ENCODE measurements at places on chromosomes 3 and 15.

DNA sequence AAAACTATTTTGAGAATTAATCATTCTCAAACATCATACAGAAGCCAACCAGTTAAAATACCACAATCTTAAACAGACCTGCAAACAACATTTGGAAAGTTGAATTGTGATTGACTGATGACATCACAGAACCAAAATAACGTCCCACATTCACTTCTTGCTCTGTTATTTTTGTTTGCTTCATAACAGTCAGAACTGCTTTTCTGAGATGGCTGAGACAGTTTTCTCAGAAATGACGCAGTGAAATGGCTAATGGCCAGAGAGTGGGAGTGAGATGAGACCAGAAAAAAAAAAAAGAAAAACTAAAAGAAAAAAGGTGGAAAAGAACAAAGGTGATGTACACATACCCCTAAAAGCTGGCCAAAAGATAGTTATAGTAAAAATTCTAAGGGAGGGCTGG is 1061.2 kb downstream of the FHIT start:
- no peak for DNase-seq

DNA sequence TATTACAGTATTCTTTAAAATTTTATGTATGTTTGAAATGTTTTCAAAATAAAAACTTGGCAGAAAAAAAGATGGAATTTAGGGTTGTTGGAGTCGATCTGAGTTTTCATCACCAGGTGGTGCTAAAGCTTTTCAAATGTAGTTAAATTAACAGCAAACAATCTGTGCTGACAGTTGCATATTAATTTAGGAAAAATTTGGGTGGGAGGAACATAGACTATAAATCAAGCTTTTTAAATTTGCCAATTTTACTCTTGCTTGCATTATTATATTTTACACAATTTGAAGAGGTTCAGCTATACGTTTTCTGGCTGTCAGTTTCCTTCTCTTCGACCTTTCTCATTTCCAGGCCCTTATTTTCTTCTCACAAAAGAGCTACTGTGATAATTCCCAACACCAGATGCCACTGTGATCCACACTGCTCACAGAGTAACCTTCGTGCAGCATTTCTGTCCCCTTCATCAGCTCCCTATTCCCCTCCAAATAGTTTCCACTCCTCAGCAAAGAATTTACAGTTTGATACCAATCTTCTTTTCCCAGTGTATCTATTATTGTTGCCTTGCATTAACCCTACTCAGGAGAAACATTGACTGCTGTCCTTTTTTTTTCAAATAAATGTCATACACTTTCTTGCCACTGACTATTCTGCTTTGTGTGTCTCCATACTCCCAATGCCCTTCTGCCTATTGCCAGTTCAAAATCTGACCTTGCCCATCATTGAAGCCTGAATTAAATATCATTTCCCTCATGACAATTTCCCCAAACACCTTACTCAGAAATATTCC is 53.4 kb upstream of the EIF5A2 start:
- peak; percentile 33 for DNase-seq

GRCh38 chr15:74203914-74204431 is 1.4 kb upstream of the STRA6 start:
- no peak for DNase-seq

DNA sequence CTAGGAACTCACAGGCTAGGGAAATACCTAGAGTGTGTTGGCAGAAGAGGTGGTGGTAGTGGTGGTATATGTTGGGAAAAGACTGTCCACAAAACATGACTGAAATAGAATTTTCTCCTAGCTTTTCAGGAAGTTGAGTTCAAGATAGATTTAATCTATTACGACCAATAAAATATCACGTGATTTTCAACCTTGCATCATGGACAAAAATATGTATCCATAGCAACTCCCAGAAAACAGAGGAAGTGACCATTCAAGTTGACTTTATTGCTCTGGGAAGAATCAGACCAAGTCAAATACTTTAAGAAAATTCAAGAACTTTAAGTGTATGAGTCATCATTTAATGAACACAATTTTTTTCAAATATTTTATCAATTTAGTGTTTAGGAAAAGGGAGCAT is 347.0 kb upstream of the ZNF385D start:
- no peak for DNase-seq

DNA sequence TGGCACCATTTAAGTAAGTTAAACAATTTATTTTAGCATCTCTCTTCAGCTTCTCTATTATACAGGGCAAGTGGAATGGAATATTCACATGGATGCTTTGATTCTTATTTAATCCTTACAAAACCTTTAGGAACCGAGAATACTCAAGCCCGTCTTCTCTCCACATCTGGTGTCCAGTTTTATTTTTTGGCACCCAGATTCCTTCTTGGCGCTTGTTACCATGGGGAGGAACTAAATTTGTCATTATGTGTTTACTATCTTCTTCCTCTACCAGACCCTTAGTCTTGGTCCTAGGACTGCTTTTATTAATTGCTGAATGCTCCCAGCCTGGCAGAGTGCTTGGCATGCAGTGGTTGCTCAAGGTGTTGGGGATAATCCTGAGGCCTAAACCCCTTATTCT is 138.8 kb downstream of the CACNA2D3 start:
- DNase-seq = no peak

GRCh38 chr3:166211451-166211850 is 374.2 kb upstream of the BCHE start:
- no peak for DNase-seq

DNA sequence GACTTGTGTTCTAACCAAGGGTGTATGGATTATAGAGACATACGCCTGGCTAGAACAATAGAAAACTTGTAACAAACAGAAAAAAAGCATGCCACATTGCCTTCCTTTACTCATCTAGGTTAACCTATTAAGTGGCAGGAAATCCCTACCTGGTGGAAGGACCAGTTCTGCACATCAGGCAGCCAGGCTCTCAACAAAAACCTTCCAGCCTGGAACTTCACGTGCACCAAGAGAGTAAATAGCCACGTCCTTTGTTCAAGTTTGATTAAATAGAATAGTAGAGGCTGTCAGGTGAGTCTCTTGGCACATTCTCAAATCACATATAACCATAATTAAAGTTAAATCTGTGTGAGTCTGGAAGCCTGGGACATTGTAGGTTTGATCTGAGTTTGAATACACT is 85.0 kb upstream of the DPH6 start:
- DNase-seq = no peak

GRCh38 chr15:73482166-73482565 is 39.2 kb downstream of the REC114 start:
- DNase-seq = no peak

- no peak for DNase-seq
Observed at GRCh38 chr3:13688034-13688433, 139.1 kb downstream of the FBLN2 start.

DNA sequence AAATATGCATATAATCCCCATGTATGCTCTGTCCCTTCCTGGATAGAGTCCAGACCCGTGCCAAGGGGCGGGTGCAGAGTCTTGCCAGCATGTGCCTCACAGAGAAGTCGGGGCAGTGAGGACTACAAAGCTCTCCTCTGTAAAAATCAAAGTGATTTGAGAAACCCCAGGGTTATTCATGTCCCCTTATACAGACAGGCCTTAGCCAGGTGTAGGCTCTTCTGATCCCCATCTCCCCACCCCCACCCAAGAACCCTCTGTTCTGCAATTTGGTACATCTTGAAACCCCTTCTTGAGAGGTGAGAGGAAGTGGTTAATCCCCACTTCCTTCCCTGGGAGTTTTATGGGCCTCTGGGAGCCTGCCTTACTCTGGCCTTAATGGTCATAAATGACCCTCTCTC is 24.7 kb downstream of the TRIM71 start:
- DNase-seq = no peak

- DNase-seq = no peak
Observed at GRCh38 chr3:36965440-36965839, 20.6 kb upstream of the TRANK1 start.

- DNase-seq = no peak
Observed at GRCh38 chr3:128320551-128321340, 145.9 kb downstream of the DNAJB8 start.

- no peak for DNase-seq
Observed at GRCh38 chr3:65958216-65958615, 80.5 kb downstream of the MAGI1 start.

- no peak for DNase-seq
Observed at GRCh38 chr15:99651023-99651807, 82.0 kb downstream of the LYSMD4 start.

GRCh38 chr15:78362716-78363380 is 22.7 kb downstream of the CRABP1 start:
- DNase-seq = no peak

DNA sequence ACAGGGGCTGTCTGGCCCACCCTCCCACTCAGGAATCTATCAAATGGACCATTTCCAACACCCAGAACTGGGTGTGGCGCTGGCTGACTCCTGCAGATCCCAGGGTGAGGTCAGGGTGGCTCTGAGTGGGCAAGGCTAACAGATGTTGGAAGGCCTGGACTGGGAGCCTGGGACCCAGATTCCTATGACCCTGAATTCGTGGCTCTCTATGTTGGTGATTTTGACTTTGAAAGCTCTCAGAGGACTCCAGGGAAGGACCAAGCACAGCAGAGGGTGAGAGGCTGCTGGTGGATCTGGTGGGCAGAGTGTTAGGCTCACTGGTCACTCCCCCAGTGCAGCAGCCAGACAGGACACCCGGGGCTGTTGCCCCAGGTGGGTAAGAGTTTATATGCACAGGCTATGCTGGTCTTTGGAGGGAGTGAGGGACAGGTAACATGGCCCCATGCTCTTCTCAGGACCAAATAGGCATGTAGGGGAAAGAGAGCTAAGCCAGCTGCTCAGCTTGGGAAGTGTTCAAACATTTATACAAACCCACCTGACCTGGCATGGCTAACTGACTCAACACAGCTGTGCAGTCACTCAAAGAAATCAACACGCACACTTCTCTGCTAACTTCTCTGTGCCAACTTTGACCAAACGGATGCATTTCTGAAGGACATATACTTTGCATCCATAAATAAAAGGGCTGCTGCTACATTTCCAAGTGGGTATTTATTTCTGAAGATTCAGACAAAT is 62.6 kb upstream of the RAB6B start:
- no peak for DNase-seq

- DNase-seq = peak; percentile 71
Observed at GRCh38 chr15:52021128-52021671, 2.2 kb downstream of the MAPK6 start.

GRCh38 chr3:2029559-2029958 is 69.1 kb upstream of the CNTN4 start:
- no peak for DNase-seq

Measured in AML-193 (cell line).